GM10248 (cell line): ENCODE measurements at places on chromosomes 12 and 14.

DNA sequence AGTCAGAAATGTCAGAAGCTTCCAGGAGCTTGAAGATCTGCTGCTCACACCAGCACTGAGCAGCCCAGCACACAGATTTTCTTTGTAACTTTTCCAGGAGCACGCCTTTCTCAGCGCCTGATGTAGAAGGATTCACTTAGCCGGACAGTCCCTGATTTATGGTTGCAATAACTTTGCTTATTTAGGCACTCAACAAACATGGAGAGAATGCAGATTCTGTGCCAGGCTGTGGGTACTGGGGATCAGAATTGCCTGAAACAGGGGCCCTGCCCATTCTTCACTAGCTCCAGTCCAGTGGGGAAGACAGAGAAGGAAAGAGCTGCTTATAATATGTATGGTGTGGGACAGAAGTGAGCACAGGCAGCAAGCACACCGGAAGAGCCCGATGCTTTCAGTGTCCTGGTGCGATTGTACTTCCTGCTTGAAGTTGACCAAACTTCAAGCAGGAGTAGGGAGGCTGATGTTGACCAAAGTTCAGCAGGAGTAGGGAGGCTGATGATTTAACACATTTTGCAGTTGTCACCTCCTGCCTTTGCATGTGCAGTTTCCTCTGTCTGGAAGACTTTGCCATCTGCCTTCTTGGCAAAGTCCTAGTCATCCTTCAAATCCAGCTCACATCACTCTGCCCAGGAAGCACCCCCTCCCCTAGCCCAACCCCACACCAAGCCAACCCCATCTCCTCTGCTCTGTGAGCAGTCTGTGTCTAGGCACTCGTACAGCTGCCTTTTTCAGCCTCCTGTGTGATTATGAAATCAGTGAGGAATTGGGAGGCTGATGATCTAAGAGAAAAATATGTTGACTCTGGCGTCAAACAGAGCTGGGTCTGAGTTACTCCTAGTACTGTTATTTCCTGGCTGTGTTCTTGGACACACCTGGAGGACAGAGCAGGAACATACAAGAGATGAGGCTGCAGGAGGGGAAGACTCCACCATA is 12.0 kb upstream of the PRIMA1 start:
- DNase-seq: no peak

- no peak for DNase-seq
Measured at GRCh38 chr14:34053666-34054065, 102.8 kb upstream of the EGLN3 start.

- no peak for DNase-seq
Measured at GRCh38 chr12:127619869-127620734, 646.9 kb upstream of the TMEM132C start.

DNA sequence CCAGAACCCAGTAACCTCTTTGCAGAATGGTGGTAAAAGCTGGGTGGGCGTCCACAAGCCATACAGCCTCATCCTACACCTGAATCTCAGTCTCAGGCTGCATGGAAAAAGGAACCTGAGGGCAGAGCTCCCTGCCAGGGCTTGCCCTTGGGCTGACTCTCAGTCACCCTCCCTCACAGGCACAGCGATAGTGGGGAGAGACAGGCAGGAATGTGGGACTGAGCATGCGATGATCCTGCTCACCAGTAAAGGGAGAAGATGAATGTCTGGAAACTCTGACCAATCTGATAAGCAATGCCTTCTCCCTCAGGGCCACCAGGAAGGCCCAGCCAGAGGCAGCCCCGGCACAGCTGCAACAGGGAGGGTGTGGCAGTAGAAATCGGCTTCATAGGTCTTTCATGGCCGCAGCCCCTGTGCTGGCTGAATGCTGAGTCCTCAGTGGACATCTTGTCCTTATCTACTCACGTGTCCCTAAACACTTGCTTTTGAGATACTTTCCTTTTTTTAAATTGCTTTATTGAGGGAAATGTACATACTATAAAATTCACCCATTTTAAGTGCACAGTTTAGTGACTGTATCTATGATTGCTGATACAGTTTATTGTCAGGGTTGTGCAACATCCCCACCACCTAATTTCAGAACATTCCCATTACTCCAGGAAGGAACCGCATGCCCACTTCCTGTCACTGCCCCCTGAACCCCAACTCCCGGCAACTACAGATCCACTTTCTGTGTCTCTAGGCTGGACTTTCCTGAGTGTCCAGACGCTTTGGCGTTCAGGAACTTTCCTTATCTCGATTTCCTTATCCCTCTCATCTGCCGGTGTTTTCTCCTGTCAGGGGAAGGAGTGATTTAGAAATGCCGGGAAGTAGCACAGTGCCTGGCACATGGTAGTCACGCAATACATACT is 258.1 kb downstream of the PCNX1 start:
- DNase-seq: no peak

GRCh38 chr12:42525444-42525843 is 64.1 kb downstream of the PRICKLE1 start:
- no peak for DNase-seq

DNA sequence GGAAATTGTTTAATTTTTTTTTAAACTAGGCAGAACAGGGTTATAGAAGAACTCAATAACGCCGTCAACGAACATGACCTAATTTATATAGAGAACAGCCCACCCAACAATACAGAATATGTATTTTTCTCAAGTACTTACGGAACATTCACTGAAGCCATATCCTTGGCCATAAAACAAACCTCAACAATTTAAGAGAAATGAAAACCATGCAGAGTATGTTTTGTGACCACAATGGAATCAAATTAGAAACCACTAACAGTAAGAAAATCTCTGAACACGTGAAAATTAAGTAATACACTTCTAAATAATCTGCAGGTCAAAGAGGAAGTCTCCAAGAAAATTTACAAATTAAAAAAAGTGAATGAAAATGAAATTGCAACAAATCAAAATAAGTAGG is 9.4 kb downstream of the SART3 start:
- no peak for DNase-seq

DNA sequence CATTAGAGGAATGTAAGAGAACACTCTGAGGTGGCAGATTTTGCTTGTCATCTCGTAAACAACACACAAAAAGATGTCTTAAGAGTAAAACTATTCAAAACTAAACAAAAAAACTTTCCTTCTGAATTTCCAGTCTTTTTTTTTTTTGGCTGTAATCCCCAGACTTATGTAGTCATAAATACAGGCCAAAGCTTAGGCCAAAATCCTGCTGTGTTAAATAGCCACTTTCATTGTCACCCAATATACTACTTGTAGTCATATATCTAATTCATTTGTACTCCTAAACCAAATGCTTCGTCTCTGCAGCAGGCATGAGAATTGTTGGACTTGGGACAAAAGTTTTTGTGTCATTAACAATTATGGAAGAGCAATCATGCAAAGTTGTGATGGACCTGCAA is 103.5 kb upstream of the ATF1 start:
- DNase-seq: no peak

GRCh38 chr14:89255852-89256251 is 161.2 kb downstream of the FOXN3 start:
- DNase-seq: no peak

DNA sequence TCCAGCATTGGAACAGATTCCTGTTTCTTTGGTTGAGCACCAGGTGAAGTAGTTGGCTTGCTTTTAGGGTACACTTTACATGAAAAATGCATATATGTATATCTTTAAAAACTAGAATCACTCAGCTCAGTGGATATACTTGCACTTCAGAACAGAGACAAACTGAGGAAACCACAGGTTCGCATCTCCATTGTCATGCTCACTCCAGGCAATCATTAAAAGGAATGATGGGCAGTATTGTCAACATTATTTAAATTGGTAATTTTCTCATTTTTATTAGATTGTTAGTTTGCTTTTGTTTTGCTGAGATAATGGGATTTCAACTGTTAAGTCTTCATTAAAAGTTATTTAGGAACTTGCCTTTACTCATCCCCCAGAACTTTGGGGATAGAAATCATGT is 71.0 kb upstream of the NELL2 start:
- no peak for DNase-seq

- DNase-seq: peak; percentile 81
Measured at GRCh38 chr12:116336542-116337065, 59.1 kb upstream of the MED13L start.

- no peak for DNase-seq
Measured at GRCh38 chr12:81176796-81177195, 98.9 kb downstream of the ACSS3 start.
